ENCODE measurements at places on chromosomes 6 and 20.

- DNase-seq: no peak
Measured at GRCh38 chr20:19758133-19758500, at the start of gene RIN2. Gene RIN2, plus strand, starts transcription at chr20:19758258. Its CDS starts 131,344 bp downstream, at chr20:19889602.

GRCh38 chr6:157911786-157912185 lies 69.9 kb upstream of the SYNJ2 start:
- DNase-seq: no peak

GRCh38 chr6:140052736-140053729 lies 678.6 kb upstream of the CITED2 start:
- no peak for DNase-seq

- no peak for DNase-seq
Measured at GRCh38 chr6:142945446-142946180, 637 bp upstream of the HIVEP2 start.

GRCh38 chr6:38387971-38388370 lies 251.8 kb downstream of the BTBD9 start:
- DNase-seq: no peak

DNA sequence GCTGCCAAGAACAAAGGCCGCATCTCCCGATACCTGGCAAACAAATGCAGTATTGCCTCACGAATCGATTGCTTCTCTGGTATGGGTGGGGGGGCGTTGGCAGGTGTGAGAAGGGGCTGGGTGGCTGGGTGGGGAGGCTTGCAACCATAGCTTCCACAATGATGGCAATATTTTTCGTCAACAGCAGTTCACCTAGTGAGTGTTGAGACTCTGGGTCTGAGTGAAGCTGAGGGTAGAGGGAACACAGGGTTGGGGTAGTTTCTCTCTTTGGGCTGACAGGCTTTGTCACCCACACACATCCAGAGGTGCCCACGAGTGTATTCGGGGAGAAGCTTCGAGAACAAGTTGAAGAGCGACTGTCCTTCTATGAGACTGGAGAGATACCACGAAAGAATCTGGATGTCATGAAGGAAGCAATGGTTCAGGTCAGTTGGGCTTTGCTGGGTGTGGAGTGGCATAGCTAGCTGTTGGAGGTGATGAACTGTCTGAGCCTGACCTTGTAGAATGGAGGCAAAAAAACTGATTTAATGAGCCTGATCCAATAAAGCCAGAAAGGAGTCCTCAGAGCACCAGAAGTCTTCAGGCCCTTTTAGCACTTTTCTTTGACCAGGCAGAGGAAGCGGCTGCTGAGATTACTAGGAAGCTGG lies 4.2 kb downstream of the NOP56 start:
- no peak for DNase-seq

DNA sequence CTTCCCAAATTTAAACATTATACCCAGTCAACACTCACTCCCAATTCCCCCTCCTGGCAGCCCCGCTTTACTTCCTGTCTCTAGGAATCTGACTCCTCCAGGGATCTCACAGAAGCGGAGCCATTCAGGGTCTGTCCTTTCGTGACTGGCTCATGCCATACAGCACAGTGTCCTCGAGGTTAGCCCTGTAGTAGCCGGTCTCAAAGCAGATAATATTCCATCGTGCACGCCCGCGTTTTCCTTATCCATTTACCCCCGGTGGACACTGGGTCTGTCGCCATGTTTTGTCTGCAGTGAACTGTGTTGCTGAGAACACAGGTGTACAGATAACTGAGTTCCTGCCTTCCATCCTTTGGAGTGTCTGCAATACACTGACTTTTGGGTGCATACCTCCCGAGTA lies 95.3 kb downstream of the TTLL2 start:
- DNase-seq: no peak

DNA sequence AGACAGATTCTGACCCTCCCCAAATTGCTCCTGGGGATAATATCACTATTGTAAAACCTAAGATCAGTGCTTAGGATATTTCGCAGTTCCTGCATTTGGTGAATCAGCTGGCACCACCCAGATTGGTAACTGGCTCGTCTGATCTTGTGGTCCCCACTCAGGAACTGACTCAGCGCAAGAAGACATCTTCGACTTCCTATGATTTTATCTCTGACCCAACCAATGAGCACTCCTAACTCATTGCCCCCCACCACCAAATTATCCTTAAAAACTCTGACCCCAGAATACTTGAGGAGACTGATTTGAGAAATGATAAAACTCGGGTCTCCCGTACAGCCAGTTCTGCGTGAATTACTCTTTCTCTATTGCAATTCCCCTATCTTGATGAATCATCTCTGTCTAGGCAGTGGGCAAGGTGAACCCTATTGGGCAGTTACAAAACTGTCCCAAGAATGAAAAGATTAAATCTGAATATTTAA lies 55.7 kb upstream of the PRND start:
- DNase-seq: no peak

DNA sequence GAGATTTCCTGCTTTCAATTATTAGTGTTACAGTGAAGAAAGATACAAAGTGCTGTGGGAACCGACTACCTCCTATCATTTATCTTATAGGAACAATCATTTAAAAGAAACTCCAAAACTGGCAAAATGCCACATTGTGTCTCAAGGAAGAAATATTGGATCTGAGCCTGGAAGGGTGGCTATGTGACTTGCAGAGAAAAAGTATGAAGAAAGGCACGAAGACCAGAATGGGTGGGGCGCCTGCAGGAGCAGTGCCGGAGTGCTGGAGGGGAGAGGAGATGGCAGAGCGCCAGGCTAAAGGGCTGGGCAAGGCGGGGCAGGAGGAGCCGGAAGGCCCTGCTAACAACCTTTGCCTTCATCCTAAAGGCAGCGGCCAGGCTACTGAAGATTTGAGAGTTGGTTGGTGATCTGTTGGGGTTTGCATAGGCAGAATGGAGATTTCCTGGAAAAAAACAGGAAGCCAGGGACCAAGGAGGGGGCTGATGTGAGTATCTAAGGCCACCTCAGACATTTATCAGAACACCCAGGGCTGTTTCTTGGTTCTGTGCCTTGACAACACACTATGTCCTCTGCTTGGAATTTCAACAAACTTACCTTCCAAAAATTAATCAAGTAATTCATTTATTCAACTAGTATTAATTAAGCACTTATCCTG lies 125.6 kb downstream of the MAFB start:
- DNase-seq: no peak

- DNase-seq: no peak
Measured at GRCh38 chr6:39770446-39770845, 21.7 kb upstream of the DAAM2 start.

DNA sequence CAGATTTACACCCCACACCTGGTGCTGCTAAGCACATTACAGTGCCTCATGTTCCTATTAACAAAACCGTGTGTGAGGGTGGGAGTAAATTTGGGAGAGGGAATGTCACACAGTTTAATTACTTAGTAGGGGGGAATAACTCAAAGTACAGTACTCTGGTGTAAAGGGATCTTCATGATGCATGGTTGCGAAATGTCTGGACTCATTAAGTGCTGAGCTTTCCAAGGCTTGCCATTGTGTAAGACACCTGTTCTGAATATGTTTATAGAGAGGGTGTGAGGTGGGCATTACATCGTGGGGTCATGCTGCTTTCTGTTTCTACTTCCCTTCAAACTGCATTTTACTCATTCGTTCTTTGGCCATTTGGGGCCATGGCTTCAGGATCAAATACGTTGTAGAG lies 181.2 kb downstream of the ADGRG6 start:
- DNase-seq: no peak

DNA sequence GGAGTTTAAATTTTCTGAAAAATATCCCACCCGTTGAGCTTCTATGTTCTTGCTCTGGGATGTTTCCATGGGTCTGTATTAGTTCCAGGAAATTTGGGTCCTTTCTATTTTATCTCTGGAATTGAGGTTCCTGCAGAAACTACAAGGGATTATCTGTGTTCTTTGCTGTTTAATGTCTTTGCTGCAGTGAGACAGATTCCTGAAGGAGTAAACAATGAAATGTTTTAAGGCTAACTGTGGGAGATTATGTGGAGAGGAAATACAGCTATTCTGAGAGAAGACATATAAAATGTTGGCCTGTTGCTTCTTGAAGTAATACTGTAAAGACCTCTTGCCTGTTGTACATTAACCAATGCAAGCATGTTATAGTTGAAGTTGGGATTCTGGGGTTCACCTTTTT lies 43.5 kb downstream of the SAMD5 start:
- DNase-seq: no peak

GRCh38 chr20:36305602-36306551 lies at the start of gene DLGAP4:
Gene DLGAP4, plus strand, starts transcription at chr20:36306339. Its CDS starts 125,379 bp downstream, at chr20:36431718.
- no peak for DNase-seq

DNA sequence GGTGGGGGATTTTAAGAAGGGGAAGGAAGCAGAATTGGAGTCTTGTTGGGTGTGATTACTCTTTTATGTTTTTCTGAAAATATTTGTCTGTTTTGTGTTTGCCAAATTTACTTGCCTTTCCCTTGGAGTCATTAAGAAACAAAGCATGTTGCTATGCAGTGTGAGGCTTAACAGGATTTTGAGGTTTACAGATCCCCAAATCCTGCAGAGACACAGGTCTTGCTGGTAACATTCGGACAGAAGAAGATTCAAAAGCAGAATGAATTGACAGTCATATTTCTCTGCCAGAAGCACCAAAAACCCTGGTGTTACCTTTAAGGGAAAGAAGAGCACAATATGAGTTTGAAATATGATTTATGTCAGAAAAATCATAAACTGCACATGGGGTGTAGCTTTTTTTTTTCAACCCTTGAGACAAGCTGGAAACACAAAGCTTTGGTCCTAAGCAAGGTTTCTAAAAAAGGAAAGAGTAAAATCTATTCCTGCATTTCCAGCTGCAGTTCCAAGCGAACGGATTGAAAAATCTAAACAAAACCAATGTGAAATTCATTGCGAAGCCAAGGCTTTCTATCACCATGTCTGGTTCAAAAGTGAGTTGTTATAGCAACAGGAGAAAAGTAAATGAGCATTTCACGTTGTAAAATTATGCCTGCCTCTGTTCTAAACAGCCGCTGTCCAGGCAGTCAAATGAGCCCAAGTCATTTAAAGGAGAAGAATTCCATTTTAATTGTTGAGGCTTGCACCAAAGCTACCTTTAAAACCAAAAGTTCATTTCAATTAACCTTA lies 358.9 kb upstream of the SASH1 start:
- no peak for DNase-seq

GRCh38 chr6:487956-488355 lies 96.4 kb downstream of the IRF4 start:
- no peak for DNase-seq

- DNase-seq: no peak
Measured at GRCh38 chr6:14135893-14136539, 18.4 kb downstream of the CD83 start.

DNA sequence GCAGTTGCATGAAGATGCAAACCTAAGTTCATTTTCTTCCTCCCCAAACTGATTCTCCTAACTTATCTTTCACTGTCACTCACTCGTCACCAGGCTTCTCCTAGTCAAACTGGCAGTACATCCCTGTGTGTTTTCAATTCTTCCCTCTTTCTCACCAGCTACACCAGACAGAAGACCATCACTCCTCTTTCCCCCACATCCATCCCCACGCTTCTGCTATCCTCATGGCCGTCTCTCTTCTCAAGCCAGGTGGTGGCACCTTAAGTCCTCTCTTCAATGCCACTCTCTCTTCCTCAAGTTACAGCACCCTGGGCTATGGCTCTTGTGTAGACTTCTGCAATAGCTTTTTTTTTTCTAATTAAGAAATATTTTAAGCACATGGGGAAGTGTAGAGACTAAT lies 14.4 kb upstream of the TREM2 start:
- DNase-seq: no peak

GRCh38 chr6:28135393-28135792 lies 6.3 kb upstream of the ZKSCAN8 start:
- DNase-seq: no peak

GRCh38 chr20:33419140-33419974 lies 18.0 kb upstream of the CDK5RAP1 start:
- peak; percentile 83 for DNase-seq

- no peak for DNase-seq
Measured at GRCh38 chr20:43508604-43509040, 1.1 kb downstream of the L3MBTL1 start.

GRCh38 chr20:44910690-44911262 lies 916 bp downstream of the PABPC1L start:
- DNase-seq: no peak

GRCh38 chr20:58478141-58478805 lies 36.9 kb downstream of the APCDD1L start:
- DNase-seq: peak; percentile 37

DNA sequence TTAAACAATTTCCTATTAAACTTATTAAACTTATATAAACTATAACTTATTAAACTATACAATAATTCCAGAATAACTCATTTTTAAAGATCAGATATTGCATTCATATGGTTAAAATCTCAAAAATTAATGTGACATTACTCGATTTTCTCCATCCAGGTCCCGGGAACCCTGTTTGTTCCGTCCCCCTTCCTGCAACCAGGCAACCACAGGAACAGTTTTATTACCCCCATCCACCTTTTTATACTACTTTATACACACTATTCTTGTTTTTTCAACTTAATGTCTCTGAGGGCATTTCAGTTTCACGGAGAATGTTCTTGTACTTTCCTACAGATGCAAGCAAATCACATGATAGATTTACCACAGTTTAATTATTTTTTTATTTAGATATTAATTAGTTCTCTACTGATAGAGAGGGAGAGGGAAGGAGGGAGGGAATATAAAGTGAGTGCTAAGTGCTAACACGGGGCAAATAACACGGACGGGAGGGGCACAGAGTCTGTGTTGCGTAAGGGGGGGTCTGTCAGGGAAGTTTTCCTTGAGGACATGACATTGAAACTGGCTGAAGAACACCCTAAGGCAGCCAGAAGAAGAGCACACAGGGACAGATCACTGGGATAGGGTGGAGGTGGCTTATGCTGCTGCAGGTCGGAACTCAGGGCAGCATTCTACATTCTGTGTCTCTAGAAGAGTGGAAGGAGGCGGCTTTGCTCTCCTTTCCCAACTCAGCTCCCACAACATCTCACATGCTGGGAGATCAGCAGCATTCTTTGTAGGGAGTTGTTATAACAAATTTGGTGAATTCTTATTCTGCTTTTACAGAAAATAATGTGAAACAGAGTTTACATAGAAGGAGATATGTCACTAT lies 225.2 kb downstream of the FOXC1 start:
- no peak for DNase-seq

DNA sequence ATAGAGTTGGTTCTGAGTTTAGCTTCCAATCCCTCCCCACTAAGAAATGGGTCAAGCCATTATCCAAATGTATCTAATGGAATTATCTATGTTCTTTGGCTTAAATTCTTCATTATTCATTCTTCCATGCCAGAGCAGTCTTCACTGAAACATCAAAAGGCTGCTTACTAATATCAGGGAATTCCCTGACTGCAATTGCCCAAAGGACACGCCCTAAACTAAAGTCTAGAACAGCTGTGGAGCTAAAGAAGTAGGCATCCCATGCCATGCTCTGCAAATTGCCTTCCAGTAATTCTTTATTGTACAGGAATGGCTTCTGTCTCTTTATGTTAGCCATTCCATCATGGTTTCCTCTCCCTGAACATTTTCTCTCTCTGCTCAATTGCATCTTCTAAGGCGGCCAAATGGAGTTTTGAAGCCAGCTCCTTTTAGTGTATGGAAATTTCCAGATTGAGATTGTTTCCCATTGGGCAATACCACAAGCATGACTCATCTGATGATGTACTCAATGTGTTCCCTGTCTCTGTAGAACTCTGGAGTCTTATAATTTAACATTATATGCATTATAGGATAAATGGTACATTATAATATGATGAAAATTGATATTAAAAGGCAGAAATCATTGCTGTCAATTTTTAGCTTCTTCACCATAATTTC lies 28.8 kb upstream of the TSHZ2 start:
- DNase-seq: no peak
